ENCODE measurements at places on chromosomes 12 and 14.

DNA sequence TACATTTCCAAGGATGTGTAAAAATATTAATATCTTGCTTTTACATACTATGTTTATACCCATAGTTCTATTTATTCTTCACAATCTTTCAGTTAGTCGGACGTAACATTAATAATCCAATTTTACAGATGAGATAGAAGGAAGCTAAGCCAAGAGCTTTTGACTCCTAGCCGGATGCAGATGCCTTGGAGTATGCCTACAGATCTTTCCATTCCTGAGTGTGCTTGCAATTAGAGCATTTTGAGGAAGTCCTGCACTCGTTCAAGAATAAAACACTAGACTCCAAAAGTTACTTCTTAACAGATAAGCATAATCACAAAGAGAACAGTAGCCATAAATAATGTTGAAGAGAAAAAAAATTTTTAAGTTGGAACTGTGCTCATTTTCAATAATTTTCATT is 337.6 kb upstream of the CLEC14A start:
- DNase-seq: no peak

DNA sequence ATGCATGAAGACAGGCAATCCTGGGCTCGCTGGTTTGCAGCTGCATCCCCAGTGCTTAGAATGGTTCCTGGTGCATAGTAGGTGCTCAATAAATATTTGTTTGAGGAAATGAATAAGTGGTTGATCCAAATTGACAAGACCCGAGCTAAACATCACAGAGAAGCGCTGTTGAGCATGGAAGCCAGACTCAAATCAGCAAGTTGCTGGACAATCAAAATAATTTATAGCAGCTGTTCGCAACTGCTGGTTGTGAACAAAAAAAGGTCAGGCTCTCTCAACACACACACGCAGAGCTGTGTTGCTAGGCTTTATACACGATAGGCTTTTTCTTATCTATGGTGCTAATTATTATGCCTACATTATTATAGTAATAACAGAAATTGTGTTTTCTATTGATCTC is 190.2 kb downstream of the TBX5 start:
- no peak for DNase-seq

DNA sequence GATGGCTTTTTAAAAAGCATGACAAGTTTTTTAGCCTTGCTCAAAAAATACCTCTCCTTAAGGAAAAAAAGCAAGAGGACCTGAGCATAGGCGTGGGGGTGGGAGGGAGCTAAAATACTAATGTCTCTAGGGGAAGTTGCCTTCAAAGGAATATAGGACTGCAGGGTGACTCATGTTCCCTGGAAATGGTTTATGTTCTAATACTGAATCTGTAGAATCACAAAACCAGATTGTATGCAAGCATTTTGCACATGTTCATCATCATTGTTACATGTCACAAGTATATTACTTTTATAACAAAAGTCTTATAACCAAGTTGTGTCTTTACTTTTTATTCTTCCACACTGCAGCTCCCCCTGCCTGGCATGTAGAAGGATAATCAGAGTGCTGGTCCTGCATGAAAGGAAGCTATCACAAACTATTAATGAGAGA is 36.6 kb downstream of the GPR135 start:
- peak; percentile 85 for DNase-seq

DNA sequence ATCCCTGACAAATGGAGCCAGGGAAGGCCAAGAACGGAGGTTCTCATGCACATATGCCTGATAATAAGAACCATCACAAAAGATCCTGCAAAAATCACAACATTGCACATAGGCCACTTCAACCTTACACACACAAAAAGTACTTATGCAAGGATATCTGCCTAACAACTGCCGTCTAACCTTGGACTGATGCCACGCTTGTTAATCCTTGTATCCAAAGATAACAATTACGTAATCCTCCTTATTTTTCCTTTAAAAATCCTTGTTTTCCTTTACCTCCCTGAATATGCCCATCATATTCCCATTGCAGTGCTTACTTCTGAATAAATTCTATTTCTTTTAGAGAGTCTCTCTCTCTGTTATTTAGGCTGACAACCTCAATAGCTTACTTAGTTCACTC is 59.5 kb downstream of the TMEM116 start:
- DNase-seq: no peak

GRCh38 chr14:92907316-92907911 is 15.5 kb upstream of the CHGA start:
- DNase-seq: no peak

DNA sequence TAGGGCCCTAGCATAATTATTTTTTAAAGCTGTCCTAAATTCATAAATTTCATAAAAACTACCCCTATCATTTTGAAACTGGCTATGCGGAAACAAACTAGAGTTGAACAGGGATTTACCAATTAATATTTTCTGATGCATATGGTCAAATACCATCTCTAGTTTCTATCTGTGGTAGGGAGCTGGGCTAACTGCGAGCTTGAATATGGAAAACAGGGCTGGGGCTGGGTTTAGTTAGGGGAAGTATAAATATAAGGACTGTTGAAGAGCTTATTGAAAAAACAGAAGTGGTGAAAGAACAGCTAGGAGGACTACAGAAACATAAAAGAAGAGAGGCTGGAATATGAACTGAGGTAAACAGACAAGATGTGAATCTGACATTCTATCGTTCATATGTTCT is 91.8 kb downstream of the SLC38A1 start:
- no peak for DNase-seq

GRCh38 chr12:39105111-39105510 is 199.7 kb upstream of the CPNE8 start:
- DNase-seq: no peak

GRCh38 chr14:74035556-74035955 is 16.4 kb downstream of the BBOF1 start:
- peak; percentile 38 for DNase-seq

- DNase-seq: peak; percentile 84
Measured at GRCh38 chr14:60090864-60091519, 731 bp upstream of the PCNX4 start.

GRCh38 chr14:63981569-63981968 is 128.8 kb downstream of the SYNE2 start:
- DNase-seq: no peak

DNA sequence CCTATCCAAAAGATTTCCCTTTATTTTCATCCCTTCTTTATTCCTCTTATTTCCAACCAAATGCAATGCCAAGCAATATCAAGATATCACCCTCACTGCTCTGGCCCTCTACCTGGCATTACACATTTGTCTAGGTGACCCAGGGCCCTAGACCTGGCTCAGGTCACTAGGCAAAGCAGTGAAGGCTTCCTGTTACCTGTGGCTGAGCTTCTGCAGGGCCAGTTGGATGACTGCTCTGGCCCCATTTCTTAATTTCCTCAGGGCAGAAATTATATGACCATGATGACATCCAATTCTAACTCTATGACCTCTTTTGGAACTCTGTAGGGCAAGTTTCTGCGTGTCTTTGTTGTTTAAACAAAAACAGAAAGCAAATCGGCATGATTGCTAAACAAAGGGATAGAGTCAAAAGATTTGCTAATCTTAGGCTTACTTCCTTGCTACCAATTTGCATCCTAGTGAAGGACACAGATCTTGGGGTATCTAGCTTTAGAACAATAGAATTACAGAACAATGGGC is 7.4 kb upstream of the CCDC198 start:
- DNase-seq: no peak

GRCh38 chr12:101010896-101011295 is 199.1 kb downstream of the SLC5A8 start:
- DNase-seq: no peak

DNA sequence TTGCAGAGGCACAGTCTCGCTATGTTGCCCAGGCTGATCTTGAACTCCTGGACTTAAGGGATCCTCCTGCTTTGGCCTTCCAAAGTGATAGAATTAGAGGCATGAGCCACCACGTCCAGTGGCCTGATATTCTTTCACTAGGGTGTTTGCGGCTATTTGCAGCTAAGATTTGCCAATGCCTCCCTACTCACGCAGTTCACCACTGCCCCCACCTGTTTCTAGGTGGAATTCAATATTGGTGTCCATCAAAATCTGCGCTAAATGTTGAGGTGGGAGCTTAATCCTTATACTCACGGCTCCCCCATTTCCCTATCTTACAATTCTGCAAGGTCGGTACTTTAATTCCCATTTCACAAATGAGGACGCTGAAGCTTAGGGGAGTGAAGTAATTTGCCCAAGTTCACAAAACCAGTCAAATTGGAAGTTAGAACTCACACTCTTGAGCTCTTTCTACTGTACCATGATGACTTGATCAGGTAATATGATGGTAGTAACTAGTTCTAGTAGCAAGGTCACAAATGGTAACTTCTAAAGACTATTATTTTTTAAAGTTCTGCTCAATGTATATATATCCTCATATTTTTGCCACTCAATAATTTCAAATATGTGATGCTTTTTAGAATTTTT is 22.1 kb upstream of the LRRC9 start:
- no peak for DNase-seq

- DNase-seq: no peak
Measured at GRCh38 chr12:84694116-84694515, 218.5 kb downstream of the SLC6A15 start.

DNA sequence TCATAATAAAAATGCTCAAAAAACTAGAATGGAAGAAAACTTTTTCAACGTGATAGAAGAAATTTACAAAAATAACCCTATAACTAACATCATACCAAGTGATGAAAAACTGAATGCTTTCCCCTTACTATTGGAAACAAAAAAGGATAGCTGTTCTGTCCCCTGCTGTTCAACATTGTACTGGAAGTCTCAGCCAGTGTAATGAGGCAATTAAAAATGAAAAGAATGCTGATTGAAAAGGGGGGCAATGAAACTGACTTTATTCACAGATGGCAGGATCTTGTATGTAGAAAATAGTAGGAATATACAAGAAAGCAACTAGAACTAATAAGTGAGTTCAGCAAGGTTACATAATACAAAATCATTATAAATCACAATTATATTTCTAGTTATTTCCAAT is 337.9 kb upstream of the KITLG start:
- no peak for DNase-seq

DNA sequence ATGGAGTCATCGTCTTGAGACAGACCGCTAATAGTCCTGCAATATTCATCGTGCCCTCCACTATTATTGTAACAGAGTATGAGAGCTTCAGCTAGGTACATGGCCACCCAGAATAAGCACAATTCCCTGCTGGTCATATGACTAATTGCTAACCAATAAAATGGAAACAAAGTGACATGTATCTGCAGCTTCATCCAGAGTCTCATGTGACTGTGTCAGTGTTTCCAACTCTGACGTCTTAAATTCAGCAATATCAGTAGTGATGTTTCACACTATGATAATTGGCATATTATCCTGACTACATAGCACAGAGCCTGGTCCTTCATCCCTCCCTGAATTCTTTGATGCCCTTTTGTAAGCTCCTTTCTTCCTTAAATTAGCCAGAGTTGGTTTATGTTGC is 167.4 kb downstream of the RPS29 start:
- DNase-seq: no peak

DNA sequence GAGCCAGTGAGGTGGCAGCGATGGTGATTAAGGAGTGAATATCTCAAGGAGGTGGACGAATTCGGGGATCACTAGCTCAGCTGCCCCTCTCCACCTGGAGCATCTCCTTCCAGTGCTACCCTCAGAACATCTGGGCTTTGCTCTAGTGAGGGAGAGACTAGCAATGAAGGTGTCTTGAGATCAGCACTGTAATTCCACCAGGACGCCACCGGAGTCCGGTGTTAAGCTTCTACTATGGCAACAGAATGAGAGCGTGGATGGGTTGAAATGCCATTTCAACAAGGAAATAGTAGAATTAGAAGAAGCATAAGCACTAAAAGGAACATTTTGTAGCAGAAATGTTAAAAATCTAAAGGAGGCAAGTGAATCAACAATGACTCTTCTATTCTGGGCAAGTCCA is 61.1 kb downstream of the NTF3 start:
- no peak for DNase-seq

- no peak for DNase-seq
Measured at GRCh38 chr14:70280931-70281330, 78.6 kb downstream of the COX16 start.

DNA sequence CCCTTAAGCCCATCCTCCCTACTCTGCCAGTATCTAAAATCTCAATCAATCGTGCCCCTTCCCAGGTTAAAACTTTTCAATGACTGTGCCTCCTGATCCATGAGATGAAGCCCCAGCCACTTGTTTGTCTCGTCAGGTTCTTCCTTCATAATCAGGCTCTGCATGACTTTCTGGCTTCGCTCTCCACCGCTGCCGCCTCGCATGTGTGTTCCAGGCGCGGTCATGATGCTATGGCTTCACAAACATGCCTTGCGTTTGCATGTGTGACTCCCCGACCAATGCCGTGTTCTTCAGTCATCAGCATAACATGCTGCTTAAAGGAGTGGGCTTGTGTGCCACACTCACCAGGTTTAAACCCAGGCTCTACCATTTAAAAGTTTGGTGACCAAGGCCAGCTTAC is 5.0 kb upstream of the C1RL start:
- DNase-seq: no peak

DNA sequence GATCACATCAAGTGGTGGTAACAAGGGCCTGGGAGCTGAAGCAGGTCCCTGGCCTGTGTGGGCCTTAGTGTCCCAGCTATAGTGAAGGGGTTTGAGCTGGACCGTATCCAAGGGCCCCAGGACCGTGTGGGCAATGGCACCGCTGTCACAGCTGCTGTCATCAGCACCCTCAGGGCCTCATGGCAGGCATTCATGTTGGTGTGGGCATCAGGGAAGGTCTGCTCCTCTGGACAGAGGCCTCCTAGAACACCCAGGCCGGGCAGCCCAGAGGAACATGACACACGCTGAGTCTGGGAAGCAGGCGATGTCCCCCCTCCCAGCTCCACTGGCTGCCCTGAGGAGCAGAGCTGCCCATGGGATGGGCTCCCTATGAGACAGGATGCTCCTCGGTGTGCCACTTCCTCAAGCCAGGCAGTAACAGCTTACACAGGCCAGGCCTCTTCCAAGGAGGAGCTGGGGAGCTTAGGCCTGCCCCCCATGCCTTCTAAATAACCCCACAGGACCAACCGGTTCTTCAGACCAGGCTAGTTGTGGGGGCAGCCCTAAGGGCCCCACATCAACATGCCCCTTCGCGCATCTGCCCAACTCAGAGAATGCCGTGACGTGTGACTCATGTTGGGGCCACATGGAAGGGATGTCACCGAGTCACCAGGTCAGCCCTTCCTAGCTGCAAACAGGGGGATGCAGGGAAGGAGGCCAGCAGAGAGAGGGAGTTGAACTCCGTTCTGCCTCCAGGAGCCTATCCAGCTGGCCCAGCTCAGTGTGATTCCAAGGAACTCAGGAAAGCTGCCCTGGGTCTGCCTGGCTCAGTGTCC is 80.4 kb downstream of the PITPNM2 start:
- no peak for DNase-seq
